ENCODE measurements at places on chromosomes 16 and 17.

DNA sequence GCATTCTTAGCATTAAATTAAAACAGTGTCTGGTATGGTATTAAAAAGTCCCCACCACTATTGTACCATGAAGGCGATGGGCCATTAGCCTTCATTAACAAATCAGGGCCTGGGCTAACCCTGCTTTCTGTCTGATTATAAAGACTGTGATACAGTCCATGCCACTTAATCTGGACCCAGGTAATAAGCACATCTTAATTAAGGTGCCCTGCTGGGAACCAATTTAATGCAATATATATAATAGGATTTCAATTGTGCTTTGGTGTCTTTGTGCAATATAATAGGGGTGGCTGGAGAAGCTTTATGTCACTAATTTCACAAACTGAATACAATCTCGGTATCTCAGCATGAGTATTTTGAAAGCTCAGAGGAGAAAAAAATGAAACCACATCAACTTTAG, 64.4 kb upstream of the CDH8 start:
- no peaks in the 10 kb centered on the region for H3K36me3 ChIP-seq
- no peaks in the 10 kb centered on the region for H3K4me1 ChIP-seq
- H3K27me3 ChIP-seq = no peaks in the 10 kb centered on the region
- no peak overlapping the region for H3K4me3 ChIP-seq

DNA sequence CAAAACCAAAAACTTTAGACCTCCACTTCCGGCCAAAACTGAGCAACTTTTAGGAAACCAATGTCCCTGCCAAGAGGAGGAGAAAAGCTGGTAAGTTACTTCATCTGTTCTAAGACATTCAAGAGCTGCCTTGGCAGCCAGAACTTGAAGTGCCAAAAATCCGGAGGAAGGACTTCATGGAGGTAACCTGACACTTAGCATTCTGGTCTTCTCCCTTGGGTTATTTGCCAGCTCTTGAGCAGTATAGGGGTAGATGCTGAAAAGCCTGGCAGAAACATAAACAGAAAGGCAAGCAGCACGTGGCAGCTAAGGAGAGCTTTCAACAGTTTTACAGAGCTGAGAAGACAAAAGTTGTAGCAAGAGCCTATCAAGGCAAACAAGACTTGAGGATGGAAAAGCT, 53.2 kb downstream of the CDYL2 start:
- H3K36me3 ChIP-seq = no peaks in the 10 kb centered on the region
- H3K4me3 ChIP-seq = no peak overlapping the region
- H3K27ac ChIP-seq = no peak overlapping the region
- no peaks in the 10 kb centered on the region for H3K4me1 ChIP-seq
- no peak for DNase-seq
- no peaks in the 10 kb centered on the region for H3K27me3 ChIP-seq

- H3K27ac ChIP-seq = no peak overlapping the region
- no peaks in the 10 kb centered on the region for H3K4me1 ChIP-seq
- no peak overlapping the region for H3K4me3 ChIP-seq
- H3K27me3 ChIP-seq = no peaks in the 10 kb centered on the region
These were observed 23.5 kb downstream of the NFE2L1 start for GRCh38 chr17:48071654-48072053.

- H3K4me3 ChIP-seq = no peak overlapping the region
- DNase-seq = no peak
- no peaks in the 10 kb centered on the region for H3K27me3 ChIP-seq
- peaks cover 15% of the 10 kb centered on the region for H3K36me3 ChIP-seq
- no peak overlapping the region for H3K27ac ChIP-seq
- peaks cover 10% of the 10 kb centered on the region for H3K4me1 ChIP-seq
These were observed 2.0 kb downstream of the ZNF319 start for GRCh38 chr16:57998486-57998885.

DNA sequence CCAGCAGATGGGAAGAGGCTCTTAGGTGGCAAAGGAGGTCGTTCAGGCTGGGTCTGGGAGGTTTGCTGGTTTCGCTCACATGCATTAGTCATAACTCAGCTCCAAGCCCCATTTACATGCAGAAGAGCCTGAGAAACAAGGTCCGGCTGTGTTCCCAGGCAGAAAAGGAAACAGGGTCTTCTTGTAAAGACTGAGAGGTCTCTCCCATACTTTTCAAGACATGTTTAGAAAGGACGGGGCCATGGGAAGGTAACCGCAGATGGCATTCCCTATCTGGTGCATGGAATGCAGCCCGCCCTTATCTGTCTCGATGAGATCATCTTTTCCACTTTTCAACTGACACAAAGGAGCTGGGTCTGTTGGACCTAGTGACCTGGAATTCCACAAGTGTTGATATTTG, 389.0 kb upstream of the CDH11 start:
- no peaks in the 10 kb centered on the region for H3K36me3 ChIP-seq
- no peak for DNase-seq
- H3K4me3 ChIP-seq = no peak overlapping the region
- H3K4me1 ChIP-seq = peaks cover 5% of the 10 kb centered on the region

DNA sequence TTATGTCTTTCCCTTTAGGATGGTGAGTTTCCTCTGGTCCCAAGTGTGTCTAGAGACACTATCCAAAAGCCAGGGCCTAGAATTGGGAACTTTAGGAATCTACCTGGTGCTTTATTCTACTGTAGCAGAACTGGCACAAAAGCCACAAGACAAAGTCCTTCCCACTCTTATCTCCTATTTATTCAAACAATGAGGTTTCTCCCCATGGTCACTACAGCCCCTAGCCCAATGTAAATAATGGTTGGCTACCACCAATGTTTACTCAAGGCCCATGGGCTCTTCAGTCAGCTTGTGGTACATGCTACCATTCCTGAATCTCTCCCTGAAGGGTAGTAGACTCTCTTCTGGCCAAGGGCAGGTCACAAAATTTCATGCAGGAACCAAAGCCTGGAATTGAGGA, 789.4 kb upstream of the KIF2B start:
- DNase-seq = no peak
- H3K27ac ChIP-seq = no peak overlapping the region
- H3K4me3 ChIP-seq = no peak overlapping the region
- no peaks in the 10 kb centered on the region for H3K36me3 ChIP-seq
- peaks cover 3% of the 10 kb centered on the region for H3K4me1 ChIP-seq
- H3K27me3 ChIP-seq = no peaks in the 10 kb centered on the region
